ENCODE measurements at places on chromosomes 16 and 17.

DNA sequence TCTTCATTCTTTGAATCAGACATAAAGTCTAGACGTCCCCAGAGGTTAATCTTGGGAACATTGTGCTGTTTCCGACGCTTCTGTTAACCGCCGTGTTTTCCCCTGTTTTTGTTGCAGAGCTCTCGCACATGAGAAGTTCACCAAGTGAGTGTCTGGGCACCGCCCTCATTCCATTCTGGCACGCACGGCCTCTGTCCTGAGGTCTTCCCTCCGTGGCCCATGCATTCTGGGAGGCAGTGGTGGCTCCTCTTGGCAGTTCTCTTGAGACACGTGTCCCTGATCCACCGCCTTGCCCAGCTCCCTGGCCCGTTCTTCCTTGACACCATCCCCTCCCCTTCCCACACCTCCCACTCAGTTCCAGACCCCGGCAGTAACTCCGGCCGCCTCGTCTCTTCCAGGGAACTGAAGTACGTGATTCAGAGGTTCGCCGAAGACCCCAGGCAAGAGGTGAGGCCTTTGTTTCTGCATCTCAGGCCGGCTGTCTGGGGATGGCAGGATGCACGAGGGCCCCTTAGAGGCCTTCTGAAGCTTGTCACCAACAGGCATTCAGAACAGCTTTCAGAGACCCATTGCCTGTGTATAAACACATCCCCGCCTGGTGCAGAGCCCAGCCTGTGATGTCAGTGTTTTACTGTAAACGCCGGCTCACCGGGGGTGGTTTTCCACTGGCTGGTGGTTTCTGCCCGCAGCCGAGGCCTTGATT lies 85.9 kb upstream of the PLCG2 start:
- DNase-seq: no peak

DNA sequence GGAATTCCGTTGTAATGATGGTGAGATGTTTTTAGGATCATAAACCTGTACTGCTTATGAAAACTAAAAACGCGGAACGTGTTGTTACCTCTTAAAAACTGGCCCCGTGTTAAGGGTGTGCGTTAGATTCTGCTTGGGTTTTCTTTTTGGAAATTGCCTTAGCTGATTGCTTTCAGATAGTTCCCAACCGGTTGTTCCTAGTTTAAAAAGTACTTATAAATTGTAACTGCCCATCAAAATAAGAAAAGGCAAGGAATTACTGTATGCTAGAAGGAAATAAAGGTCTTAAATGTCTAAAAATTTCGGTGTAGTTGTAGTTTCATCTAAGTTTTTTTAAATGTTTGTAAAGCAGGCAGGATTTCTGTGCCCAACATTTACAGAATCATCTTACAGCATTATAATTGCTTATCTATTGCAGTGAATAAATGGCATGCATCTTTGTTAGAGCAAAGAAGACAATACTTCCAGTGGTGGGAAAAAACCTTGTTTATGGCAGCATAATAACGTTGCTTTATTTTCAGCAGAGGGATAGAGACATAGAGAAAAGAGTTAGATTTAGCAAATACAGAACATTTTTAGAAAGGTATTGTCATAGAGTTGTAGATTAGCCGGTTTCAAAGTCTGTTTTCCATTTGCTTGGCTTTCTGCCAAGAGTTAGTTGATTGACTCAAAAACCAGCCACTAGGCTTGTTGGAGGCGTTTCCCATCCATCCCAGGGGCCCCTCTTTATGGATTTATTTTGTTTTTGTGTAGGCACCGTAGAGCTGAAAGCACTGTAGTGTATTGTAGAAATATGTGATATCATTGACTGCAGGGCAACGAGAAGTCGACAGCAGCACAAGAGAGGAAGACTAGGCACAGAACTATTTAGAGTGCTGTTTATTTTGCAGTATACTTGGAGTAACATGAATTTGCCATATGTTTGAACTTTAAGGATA lies 1.7 kb downstream of the PPM1D start:
- DNase-seq: peak; percentile 48

DNA sequence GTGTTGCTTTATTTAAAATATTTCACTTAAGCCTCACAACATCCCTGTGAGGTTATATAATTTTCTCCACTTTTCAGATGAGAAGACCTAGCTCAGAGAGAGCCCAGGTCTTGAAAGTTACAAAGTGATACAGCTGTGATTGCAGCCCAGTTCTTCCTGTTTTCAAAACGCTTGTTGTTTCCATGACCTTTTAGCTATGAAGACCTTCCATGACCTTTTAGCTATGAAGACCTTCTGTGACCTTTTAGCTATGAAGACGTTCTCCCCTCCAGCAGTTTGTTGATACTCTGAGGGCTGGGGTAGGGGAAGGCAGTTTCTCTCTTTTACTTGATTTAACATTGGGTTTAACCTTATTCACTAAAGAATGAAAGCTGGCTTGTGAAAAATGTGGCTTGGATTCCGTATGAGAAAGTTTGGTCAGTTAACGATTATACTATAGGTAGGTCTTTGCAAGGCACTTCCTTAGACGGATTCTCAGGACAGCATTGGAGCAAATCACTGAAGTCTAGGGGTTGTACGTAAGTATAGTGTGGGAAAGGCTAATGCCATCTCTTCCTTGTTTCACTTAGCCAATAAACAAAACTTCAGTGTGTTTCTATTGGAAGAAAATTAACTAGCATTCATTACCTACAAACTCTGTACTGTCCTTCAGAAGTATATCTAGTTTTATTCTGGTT lies 20.7 kb downstream of the PHKB start:
- DNase-seq: no peak

GRCh38 chr16:75256059-75256571 lies 4.7 kb upstream of the BCAR1 start:
- no peak for DNase-seq

GRCh38 chr16:19292186-19292585 lies 6.7 kb downstream of the CLEC19A start:
- DNase-seq: no peak

DNA sequence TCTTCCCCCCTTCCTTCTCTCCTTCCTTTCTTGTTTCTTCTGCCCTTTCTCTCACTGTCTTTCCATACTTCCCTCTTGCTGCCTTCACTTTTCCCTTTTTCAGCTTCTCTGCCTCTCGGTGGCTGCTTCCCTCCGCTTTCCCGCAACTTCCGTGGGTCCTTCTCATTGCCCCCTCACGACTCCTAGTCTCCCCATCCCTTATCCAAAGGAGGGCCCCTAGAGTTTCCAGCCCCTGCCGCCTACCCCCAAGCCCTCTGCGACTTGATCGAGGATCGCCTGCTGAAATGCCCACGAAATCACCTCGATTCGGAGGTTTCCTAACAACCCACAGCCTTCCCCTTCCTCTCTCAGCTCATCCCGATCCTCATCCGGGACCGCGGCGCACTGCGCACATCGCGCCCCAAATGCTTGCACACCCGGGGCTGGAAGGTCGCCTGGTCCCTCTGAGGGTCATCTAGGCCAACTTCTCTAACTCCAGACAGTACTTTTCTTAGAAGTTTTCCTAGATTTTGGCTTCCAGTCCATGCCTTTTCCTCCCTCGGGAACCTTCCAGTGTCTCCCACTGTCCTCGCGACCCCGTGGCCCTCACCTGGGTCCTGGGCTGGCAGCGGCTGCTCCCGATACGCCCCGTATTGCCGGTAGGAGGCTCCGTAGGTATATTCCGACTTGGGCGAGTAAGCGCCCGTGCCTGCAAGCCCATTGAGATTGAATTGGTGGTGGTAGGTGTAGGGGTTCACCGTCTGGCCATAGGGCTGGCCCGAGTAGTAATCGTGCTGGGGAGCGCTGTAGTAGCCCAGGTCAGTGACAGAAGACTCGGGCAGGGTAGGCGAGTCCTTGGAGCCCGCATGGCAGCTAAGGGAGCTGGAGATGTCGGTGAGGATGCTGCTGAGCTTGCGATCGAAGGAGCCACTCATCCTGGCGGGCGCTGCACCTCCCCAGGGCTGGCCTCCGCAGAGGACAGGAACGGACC lies 654 bp downstream of the DLX3 start:
- DNase-seq: no peak

DNA sequence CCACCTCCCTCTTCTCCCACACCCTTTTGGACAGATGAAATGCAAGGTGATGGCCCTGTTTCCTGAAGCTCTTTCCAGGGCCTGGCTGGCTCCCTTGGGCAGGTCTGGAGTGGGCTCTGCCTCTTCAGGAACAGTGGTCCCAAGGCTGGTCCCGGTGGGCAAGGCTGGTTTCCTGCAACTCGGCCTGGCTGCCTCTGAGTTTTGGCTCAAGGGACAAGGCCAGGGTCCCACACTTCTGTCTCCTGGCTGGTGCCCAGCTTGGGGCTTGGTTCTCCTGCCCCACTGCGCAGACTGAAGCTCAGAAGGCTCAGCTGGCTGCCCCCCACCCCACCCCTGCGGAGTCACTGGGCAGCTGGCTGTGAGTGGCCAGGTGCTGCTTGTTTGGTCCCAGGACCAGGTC lies 3.8 kb upstream of the ACTG1 start:
- DNase-seq: no peak

GRCh38 chr17:32769846-32770245 lies 107.1 kb downstream of the MYO1D start:
- no peak for DNase-seq

DNA sequence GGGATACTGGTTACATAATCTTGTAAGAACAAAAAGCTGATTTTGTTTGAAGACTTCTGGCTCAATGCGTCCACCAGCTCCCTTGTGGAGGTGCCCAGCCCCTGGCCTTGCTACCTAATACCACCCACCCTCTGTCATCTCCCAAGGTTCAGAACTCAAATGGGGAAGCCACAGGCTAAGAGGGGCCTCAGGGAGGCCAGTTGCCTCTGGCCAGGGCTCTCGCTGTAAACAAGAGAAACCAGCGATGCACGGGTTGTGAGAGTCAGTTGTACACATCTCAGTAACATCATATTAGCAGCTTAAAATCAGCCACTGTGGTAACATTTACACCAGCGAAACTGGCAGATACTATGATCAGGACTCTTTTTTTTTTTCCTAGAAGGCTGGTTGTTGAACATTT lies 6.0 kb downstream of the TEKT5 start:
- no peak for DNase-seq

- no peak for DNase-seq
These were observed 15.3 kb downstream of the SLC13A2 start for GRCh38 chr17:28488533-28489276.

- DNase-seq: peak; percentile 97
These were observed at the start of gene BAIAP2 for GRCh38 chr17:81034779-81035520. Gene BAIAP2 (plus strand): TSS chr17:81035151. CDS start chr17:81035255, 104 bp downstream.

- no peak for DNase-seq
These were observed 47.6 kb downstream of the CDH1 start for GRCh38 chr16:68784721-68785120.

- no peak for DNase-seq
These were observed 12.7 kb downstream of the CYGB start for GRCh38 chr17:76524598-76525512.

- no peak for DNase-seq
These were observed 56.3 kb downstream of the LMF1 start for GRCh38 chr16:914440-914839.

GRCh38 chr17:43003542-43004172 lies 2.9 kb upstream of the IFI35 start:
- DNase-seq: no peak

- DNase-seq: peak; percentile 51
These were observed 569 bp downstream of the FLII start for GRCh38 chr17:18257982-18258355.

- DNase-seq: no peak
These were observed 4.2 kb upstream of the GNA13 start for GRCh38 chr17:65060631-65061254.
